IPS DF 6.9 (cell line): ENCODE measurements at places on chromosomes 6 and 20.

- no peak for DNase-seq
Observed at GRCh38 chr20:36506253-36506652, 35.1 kb upstream of the MYL9 start.

DNA sequence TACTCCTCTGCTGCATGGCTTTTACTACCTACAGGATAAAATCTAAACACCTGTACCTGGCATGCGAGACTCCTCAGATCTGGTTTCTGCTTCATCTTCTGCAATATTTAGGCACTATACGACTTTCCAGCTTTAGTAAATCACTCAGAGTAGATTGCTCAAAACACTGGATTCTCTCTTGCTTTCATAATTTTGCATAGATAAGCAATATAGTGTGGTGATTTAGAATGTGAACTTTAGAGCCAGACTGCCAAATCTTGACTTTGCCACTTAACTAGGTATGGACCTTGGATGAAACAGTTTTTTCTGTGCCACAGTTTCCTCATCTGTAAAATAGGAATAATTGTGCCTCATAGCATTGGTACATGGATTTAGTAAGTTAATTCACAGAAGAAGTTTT, 28.9 kb downstream of the CEP57L1 start:
- DNase-seq = no peak

DNA sequence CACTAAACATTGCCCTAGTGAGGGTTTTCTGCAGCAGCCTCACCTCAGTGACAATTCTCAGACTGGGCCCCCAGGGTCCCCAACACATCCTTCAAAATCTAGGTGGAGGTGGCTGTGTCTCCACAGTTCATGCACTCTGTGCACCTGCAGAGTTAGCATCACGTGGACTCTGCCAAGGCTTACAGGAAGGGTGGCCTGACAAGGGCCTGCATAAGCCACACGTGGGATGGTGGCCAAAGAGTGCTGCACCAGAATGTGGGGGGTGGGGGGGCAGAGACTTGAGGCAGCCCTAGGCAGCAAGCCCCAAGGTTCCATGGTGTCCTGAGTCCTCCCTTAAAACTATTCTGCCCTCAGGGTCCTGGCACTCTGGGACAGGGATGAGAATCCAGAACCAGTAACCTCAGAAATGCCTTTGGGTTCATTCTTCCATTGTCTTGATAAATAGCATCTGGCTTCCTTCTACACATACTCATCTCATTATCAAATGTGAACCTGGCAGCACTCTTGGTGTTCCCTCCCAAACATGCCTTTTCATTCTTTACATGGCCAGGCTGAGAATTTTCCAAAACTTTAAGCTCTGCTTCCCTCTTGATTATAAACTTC, 1.6 kb upstream of the SERPINB1 start:
- DNase-seq = no peak

DNA sequence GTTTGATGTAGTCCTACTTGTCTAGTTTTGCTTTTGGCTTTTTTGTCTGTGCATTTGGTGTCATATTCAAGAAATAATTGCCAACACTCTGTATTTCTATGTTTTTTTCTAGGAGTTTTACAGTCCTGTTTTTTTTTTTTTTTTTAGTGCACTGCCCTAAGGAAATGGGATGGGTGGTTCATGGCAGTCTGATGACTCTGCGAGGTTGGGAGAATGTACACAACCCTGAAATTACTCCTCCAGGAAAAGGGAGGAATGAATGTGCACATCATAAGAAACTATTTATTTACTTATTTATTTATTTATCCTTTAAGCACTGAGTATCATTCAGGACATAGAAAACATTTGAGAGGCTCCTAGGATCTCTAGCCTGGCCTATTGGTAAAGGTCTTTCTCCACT, 15.2 kb upstream of the SLC17A5 start:
- DNase-seq = no peak

DNA sequence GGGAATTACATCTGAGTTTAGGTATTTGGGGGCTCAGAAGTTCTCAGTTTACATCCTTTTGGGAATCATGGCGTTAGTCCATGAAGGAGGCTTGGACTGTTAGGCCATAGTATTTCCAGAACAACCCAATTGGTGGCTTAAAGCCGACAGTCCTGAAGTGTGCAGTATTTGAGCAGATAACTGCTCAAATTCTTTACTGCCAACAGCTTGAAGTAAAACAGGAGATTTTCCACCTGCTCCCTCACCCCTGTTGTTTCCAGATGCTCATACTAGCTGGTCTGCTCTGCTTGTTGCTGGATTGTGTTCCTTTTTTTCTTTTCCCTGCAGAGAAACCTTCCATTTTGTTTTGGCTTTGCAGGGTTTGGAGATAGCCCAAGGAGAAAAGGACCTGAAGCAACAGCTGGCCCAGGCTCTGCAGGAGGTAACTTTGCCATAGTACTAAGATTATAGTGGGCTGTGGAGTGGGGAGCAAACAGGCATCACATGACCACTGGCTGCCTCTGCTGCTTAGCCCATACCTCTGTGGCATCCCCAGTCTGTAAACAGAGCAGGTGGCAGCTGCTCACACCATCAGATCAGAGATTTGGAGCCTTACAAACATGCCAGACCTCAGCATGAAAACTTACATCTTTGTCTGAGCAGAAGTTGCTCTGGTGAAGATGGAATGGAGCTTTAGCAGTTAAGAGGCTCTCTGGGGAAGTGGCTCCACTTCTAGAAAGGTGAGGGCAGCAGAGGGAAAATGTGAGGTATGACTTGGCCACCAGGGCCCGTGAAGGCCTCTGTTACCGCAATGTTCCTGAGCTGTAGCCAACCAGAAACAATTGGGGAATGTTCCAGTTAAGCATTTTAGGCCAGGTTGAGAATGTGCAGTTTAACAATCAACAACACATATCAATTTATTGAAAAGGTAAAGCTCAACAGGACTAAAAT, 17.6 kb downstream of the RNF8 start:
- DNase-seq = no peak

- DNase-seq = no peak
Observed at GRCh38 chr6:37011656-37012378, 6.4 kb downstream of the FGD2 start.

- no peak for DNase-seq
Observed at GRCh38 chr20:40265825-40266533, 423.1 kb downstream of the MAFB start.
